ENCODE measurements at places on chromosomes 3 and 15.
A peak's percentile ranks its signal among the peaks of the same experiment; 100 is the strongest.

GRCh38 chr3:45597171-45597570 lies 2.6 kb downstream of the LIMD1 start:
- no peak for DNase-seq

- no peak for DNase-seq
Observed at GRCh38 chr3:187210545-187211327, 13.4 kb downstream of the RTP1 start.

DNA sequence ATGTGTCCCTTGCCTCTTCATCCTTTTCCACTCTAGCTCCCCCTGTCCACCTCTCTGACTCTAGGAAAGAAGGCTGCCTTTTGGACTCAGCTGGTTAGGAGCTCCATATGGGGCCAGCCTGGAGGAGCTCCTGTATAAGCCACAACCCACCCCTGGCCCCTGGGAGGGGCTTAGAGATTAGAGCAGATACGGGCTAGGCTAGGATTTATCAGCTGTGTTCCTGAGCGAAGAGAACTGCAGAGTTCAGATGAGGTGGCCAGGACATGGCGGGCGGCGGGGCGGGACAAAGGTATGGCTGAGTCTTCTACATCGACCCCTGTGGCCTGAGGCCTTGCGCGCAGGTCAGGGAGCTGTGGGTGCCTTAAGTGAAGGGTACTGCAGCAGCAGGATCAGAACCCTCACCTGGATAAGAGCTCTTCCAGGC lies 7.9 kb downstream of the NBEAL2 start:
- DNase-seq: no peak

DNA sequence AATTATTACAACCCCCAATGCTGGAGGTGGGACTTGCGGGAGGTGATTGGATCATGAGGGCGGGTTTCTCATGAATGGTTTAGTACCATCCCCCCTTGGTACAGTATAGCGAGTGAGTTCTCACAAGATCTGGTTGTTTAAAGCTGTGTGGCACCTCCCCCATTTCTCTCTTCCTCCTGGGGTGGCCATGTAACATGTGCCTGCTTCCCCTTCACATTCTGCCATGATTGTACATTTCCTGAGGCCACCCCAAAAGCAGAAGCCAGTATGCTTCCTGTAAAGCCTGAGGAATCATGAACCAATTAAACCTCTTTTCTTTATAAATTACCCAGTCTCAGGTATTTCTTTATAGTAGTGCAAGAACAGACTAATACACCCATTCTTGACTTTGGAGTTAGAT lies 20.3 kb upstream of the PROK2 start:
- no peak for DNase-seq

- no peak for DNase-seq
Observed at GRCh38 chr3:168872826-168873225, 777.1 kb upstream of the GOLIM4 start.

- no peak for DNase-seq
Observed at GRCh38 chr3:114627770-114628169, 333.9 kb downstream of the TIGIT start.

DNA sequence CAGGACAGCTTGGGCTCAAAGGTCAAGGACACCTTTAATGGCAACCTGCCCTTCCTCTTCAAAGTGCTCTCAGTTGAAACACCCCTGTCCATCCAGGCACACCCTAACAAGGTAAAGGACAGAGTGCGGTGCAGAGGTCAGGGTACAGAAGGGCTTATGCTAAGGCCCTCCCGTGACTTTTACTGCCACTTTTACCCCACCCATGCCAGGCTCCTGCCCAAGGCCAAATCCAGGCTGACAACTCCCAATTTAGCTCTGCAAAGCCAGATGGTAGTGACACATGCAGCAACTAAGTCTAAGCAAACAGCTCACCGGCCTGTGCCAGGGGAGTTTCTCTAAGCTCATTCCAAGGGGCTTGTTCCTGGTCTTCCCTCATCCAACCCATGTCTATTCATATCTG lies 1.6 kb downstream of the MPI start:
- DNase-seq: no peak

- DNase-seq: no peak
Observed at GRCh38 chr15:76929011-76929760, 2.4 kb upstream of the RCN2 start.

DNA sequence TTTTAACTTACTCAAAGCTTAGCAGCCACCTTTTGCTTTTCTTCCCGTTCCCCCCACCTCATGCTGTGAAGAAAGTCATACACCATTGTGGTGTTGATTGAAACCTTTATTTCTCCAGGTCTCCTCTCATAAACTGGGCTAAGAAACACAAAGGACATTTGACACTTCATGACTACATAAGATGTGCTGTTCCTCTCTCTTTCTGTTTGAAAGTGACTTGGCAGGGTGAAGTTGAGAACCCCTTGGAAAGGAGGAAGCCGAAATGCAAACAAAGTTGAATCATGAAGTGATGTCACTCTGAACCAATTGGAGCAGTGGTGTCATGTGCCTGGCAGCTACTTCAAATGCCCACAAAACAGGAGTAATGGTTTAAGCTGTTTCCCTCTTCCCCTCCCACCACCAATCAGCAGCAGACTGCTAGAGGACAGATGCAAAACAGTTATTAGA lies 174.7 kb downstream of the IGF1R start:
- no peak for DNase-seq

DNA sequence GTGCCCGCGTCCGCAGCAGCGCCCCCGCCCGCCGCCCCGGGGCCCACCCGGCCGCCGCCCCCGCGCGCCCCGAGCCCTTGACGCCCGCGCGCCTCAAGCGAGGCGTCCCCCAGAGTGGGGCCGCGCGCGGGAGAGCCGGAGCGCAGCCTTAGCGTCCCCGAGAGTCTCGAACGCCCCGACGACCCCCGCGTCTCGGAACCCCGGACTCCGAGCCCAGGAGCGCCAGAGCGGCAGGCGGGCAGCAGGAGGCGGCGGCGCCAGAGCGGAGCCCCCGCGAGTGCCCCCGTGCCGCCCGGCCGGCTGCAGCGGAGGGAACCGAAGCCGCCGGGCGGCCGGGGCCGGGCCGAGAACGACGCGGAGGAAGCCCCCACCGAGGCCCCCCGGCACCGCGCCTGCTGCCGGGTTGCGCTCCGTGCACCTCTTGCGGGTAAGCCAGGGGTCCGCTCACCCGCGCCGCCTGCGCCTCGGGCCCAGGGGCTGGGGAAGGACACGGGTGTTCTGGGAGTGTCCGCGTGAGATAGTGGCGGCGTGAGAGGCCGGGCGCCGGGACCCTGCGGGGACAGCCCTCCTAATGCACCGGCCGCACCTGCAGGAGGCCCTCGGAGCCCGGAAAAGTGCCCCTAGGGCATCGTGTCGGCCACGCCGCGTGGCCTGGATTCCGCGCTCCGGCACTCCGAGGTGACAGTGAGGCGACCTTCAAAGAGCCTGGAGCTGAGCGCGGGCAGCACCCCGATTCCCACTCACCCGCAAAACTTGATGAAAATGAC lies 52.0 kb upstream of the ULK4 start:
- no peak for DNase-seq

- no peak for DNase-seq
Observed at GRCh38 chr3:59006634-59007517, 42.9 kb downstream of the CFAP20DC start.

- no peak for DNase-seq
Observed at GRCh38 chr3:124848300-124848699, 38.9 kb downstream of the ITGB5 start.

DNA sequence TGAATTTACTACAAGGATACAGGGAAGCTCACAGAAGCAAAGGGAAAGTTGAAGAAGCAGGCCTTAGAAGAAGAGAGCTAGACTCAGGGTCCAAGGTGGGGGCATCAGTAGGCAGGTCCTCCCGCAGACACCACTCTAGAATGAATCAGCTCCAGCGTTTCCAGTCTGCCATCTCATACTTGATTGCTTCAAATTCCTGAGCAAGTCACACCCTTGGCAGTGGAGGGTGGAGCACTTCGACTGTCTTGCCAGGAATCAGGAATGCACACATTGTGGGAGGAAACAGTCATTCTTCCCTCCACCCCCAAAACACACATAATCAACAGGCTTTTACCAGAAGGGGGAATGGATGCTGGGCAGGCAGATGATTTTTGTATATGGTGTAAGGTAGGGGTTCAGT lies 78.5 kb downstream of the CHCHD6 start:
- DNase-seq: no peak

DNA sequence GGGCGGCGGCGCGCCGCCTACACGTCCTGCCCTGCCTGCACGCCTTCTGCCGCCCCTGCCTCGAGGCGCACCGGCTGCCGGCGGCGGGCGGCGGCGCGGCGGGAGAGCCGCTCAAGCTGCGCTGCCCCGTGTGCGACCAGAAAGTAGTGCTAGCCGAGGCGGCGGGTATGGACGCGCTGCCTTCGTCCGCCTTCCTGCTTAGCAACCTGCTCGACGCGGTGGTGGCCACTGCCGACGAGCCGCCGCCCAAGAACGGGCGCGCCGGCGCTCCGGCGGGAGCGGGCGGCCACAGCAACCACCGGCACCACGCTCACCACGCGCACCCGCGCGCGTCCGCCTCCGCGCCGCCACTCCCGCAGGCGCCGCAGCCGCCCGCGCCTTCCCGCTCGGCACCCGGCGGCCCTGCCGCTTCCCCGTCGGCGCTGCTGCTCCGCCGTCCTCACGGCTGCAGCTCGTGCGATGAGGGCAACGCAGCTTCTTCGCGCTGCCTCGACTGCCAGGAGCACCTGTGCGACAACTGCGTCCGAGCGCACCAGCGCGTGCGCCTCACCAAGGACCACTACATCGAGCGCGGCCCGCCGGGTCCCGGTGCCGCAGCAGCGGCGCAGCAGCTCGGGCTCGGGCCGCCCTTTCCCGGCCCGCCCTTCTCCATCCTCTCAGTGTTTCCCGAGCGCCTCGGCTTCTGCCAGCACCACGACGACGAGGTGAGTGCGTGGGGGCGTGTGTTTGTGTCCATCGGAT lies 602 bp downstream of the TRIM71 start:
- DNase-seq: no peak

- DNase-seq: no peak
Observed at GRCh38 chr3:181694805-181695660, 16.7 kb upstream of the SOX2 start.

DNA sequence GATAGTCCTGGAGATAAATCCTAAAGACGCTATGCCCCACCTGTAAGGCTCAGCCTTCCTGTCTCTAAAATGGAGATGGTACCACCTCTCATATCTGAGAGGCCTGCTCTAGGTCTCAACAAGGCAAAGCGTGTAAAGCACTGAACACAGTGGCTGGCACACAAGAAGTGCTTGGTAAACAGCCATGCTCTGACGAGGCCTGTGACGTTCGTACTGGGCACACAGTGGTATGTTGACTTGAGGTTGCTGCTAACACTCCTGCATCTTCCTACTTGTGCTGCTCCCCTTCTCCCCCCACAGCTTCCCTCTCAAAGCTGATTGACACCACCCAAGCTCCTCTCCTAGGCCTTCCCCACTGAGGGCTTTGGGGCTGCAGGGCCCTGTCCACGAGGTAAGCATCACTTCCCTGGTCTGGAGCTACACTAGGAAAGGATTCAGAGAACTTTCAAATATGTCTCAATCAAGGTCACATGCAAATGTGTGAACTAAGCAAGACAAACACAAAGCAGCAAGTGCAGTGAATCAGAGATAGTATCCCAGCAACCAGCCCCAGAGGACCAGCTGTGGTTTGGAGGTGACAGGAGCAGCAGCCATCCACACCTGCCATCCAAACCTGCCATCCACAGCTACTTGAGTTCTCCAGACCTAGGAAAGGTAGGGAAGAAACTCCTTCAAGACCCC lies 177.5 kb downstream of the STT3B start:
- no peak for DNase-seq

- no peak for DNase-seq
Observed at GRCh38 chr3:51751287-51751686, 27.8 kb downstream of the IQCF6 start.

GRCh38 chr3:169772897-169773816 lies at the start of gene MYNN:
Gene MYNN, plus strand, starts transcription at chr3:169773396. Its CDS starts 900 bp downstream, at chr3:169774296.
- peak; percentile 84 for DNase-seq

DNA sequence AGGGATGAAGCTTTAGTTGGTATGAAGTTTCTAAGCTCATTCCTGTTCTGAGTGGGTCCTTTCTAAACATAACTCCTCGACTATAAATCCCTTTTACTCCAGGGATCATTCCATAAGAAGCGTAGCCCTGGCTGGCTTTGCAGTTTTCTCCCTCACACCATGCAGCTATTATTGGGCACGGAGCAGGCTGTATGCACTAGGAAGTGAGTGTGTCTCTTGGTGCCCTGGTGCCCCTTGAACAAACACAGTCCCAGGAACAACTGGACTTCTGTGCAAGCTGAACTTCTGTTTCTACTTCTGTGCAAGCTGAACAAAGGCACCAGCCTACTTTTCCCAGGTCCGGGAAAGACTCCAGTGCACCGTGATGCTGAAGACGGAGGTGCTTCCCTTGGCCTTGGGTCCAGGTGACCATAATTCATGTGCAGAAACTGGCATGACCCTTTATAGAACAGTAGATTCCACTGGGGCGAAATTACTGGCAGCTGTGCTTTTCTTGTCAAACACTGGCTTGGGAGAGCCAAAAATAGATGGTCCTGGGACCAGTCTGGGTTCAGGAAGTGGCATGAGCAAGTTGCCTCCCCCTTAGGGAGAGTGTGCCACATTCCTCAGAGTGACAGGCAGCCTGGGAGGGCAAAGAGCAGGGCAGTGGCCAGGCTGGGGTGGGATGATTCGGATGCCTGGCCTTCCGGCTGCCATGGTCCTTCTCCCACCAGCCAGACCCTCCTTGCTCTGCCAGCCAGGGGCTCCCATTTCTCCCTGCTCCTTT lies 127.2 kb downstream of the SLCO3A1 start:
- DNase-seq: no peak

Data from NCI-H1092 (cell line).